GM23248 (cell line): ENCODE measurements at places on chromosomes 1 and 21.

DNA sequence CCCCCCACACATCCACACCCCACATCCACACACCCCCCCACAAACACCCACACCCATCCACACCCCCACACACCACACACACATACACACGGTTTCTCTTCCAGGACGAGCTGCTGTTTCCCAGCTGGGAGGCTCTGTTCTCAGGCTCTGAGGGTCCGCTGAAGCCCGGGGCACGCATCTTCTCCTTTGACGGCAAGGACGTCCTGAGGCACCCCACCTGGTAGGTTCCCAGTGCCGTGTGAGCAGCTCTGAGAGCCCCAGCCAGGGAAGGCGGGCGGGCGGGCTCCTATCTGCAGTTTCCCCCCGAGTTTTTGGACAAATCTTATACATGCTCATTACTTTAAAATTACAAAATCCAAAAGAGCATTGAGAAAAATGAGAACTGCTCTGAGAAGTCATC, 31.2 kb downstream of the SLC19A1 start:
- DNase-seq: no peak

GRCh38 chr1:99777752-99778151, 11.3 kb upstream of the FRRS1 start:
- DNase-seq: no peak

DNA sequence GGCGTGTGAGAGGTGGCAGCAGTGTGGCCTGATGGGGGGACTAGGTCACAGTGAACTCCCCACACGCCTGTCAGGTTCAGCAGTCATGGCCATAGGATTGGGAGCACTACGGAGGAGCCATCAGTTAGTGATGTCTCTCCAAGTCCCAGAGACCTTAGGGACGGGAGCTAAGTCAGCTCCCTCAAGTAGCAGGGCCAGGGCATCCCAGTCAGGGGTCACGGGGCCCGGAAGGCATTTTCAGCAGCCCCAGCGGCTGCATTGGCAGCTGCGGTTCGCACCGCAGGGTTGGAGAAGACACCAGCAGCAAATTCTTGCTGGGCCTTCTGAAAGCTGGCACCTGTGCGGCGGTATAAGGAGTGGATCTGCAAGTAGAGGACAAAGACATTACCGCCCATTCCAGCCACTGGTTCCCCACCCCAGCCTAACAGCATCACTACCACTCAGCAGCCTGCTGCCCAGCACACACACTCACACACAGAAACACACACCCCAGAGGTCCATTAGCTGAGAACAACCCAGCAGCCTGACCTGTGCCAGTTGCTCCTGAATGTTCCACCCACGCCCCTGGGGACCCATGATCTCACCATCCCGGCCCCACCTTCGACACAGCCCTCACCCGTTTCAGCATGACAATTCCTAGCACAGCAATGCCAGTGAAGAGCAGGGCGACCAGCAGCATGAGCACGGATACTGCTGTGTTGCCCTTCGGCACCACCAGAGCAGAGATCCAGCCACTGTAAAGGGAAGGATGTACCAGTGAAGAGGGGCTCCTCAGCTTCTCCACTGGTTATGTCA, 972 bp upstream of the ENTREP3 start:
- peak; percentile 32 for DNase-seq

GRCh38 chr21:45644041-45644906, 749 bp downstream of the PCBP3 start:
- peak; percentile 56 for DNase-seq

- DNase-seq: no peak
These were observed 776.5 kb downstream of the KCNT2 start for GRCh38 chr1:195831789-195832188.

GRCh38 chr1:229043115-229043514, 227.8 kb upstream of the RAB4A start:
- no peak for DNase-seq
